Activated T-helper 1 cell treated with anti-CD3 and anti-CD28 coated beads, Interleukin-2, amount 50 U/mL, for 16 hours (primary cell): ENCODE measurements at places on chromosomes 2 and 18.

- no peak for DNase-seq
These were observed 19.0 kb downstream of the MBP start for GRCh38 chr18:77113361-77114151.

DNA sequence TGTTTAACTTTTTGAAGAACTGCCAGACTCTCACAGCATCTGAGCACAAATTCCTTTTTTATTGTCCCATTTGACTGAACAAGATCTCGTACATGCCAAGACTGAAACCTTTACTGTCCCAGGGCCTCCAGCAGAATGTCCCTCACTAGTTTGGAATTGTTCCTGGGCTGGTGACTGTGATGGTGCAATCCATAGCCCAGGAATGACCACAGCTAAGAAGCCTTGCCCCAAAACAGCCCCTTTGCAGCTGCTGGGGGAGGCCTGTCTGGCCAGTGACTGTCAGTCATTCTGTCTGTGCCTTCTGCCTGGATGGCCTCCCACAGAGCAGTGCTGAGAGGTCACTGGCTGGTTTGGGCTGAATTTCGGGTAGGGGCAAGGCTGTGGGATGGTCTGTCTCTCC lies 184.5 kb upstream of the MSH6 start:
- no peak for DNase-seq

- DNase-seq: no peak
These were observed 47.3 kb upstream of the PUM2 start for GRCh38 chr2:20397811-20398447.

GRCh38 chr2:186639939-186640338 lies 50.1 kb downstream of the ITGAV start:
- no peak for DNase-seq

DNA sequence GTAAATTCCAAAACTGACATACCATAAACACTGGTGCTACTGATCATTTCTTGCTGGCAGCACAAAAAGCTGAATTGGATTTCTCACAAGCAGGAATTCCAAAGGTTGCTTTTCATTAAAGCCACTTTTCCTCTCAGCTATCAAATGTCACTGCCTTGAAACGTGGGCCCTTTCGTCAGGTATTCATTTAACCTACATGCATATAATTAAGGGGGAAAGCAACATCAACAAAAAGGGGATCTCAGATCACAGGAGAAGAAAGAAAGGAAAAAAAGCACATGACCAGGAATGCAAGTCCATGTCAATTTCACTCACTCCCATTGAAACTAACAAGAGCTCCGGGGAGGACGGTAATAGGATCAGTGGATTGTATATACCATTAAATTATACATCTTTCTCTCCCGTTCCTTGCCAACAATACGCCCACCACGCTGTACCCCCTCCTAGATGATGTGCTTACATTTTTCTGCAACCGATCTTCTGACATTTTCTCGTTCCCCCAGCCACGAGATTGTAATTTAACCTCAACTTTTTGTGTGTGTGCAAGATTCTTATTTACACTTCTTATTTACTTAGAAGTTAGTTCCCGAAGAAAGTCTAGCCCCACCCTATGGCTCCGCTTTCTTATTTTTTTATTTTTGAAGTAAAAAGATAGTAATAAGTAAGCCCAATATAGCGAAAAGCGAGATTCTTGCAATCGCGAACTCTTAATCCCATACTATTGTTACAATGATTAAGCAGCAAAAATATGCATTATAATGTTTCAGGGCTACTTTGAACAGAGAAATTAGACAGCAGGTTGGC lies 725 bp downstream of the FIGN start:
- no peak for DNase-seq

DNA sequence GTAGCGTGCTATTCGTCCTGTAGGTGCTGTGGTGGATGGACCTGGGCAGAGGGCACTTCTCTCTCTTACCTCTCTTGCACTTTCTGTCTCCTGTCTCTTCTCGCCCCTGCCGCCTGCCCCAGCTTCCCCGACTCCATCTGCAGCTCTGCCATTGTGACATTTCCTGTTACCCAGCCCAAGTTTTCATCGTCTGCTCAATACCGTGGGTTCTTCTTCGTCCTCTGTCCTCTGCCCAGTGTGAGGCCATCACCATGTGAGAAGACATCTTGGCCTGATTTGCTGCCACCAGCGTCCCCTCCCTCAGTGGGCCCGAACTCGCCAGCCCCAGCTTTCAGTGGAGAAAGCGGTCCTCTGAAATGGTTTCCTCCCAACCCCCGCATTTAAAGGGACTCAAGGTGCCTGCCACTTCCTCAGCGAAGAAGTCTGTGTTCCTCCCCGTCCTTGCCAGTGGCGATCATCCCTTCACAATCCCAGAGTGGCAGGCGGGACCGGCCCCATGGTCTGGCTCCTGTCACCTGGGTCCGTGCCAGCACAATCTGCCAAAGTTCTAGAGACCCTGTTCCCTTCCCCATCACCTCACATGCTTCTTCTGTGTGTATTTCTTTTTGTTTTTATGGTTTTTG lies 18.0 kb downstream of the TGOLN2 start:
- no peak for DNase-seq

- DNase-seq: no peak
These were observed 886 bp downstream of the PRKCE start for GRCh38 chr2:45652090-45653031.

GRCh38 chr18:79067611-79068010 lies 1.6 kb upstream of the ATP9B start:
- no peak for DNase-seq

- no peak for DNase-seq
These were observed 386.4 kb downstream of the THSD7B start for GRCh38 chr2:137151731-137152130.

GRCh38 chr2:26486789-26487188 lies 8.9 kb upstream of the OTOF start:
- no peak for DNase-seq

DNA sequence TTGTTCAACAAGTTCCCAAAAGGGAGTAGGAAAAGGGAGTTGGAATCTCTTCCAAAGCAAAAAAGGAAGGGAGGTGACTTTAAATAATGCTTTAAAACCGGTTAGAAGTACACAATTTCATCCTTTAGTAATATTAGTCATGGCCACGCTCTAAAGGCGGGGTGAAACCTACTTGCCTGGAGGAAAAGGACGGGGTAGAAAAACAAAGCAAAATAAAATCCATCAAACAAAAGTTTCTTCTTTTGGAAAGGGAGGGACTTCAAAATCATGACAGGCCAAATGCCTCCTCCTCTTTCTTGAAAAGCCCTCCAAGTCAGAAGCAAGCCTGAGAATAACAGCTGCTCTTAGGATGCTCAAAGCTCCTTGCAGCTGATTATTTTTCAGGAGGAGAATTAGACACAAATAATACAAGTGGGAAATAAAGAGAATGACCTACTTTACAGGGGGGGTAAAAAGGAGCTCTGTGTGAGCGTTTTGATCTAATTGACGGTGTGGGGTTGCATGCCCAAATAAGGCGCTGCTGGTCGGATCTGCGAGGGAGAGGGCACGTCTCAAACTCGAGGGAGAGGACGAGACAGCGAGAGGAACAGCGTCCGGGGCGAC lies 1.8 kb upstream of the NPAS2 start:
- DNase-seq: no peak

GRCh38 chr18:50441501-50441900 lies 66.7 kb downstream of the SKA1 start:
- DNase-seq: no peak

GRCh38 chr18:37160038-37160820 lies 331.3 kb downstream of the KIAA1328 start:
- DNase-seq: no peak

DNA sequence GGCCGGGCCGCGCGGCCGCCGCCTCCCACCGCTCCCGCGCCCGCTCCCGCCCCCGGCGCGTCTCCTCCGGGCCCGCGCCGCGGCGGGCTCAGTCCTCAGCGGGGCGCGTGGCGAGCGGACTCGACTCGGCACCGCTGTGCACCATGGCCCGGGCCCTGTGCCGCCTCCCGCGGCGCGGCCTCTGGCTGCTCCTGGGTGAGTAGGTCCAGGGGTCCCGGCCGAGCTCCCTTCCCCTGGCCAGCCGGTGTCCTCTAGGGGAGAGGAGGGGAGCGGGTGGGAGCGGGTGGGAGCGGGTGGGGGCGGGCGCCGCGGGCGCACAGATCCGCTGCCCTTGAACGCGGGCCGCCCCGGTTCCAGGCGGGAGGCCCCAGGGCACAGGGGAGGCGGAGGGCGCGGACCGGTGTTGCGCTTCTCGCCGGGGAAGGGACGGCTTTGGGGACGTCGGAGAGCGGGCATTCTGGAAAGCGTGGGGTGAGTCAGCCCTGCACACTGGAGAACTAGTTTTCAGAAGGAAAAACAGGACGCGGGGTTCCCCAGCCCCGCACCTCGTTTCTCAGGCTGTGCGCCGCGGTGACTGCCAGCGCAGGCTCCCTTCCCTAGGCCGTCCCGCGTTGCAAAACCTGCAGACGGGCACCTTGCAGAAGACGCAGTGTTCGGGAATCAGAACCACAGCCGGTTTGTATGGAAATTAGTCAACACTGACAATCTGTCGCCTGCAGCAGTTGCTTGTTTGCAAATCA lies at the start of gene RAMP1:
TSS of gene RAMP1 (plus strand) at position 91 of the 740 bp plus-strand sequence. CDS start at position 144, 53 bp downstream.
- no peak for DNase-seq

DNA sequence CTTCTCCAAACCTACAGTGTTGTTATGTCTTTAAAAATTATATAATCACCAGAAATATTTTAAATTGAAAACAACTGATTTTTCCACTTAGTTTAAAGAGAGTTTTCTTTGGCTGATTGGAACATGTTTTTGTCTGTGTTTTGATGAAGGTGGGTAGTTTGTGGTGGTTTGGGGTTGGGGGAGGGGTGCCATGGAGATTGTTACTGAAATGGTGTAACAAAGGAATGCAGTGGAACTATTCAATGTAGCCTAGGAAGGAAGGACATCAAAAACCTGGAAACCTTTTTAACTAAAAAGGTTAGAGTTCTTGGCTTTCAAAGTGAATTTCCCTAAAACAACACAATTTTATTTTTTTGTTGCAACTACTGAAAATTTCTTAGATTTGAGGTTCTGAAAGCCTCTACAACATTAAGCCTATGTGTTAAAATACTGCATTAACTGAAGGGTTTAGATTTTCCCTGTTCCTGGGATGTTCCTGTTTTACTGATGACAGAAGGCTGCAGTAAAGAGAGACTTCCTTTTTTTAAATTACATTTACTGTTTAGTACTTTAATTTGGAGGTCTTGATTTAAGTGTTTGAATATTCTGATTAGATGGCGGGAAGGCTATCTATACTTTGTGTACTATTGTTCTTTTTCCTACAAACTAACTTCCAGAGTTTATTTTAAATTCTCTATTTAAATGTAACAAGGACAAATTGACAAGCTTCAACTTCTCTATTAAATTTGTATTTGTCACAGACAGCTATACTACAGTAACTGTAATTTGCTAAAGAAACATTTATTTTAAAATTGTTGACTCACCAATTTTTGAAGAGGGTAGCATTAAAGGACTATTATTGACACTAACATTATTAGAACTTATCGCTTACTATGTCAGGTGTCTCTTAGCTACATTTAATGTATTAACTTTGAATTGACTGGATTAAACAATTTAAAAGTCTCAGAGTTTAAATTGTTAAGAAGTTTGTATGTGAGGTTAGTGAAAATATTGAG lies 87.7 kb downstream of the LIMS1 start:
- DNase-seq: no peak

DNA sequence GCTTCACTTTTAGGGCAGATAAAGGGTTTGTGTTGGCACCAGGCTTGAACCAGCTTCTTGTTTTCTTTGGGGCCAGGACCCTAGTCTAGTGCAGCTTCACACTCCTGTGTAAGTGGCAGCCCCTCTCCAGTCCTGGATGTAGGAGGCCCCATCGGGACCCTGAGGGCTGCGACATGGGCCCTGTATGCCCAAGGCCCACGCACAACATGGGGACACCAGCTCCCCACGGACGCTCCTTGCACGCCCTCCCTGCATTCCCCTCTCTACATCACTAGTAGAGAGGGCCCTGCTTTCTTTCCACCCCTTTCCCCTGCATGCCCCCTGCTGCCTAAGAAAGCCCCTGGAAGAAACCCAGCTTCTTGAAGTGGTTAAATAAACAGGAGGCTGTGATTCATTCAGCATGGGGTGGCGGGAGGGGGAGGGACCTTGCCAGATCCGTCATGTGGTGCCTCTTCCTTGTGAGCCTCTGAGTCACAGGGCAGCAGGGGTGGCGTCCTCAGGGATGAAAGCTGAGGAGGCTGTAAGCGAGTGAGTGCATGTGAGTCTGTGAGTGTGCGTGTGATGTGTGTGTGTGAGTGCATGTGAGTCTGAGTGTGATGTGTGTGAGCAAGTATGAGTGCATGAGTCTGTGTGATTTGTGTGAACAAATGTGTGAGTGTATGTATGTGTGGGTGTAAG lies 42.5 kb downstream of the COPS8 start:
- DNase-seq: no peak

DNA sequence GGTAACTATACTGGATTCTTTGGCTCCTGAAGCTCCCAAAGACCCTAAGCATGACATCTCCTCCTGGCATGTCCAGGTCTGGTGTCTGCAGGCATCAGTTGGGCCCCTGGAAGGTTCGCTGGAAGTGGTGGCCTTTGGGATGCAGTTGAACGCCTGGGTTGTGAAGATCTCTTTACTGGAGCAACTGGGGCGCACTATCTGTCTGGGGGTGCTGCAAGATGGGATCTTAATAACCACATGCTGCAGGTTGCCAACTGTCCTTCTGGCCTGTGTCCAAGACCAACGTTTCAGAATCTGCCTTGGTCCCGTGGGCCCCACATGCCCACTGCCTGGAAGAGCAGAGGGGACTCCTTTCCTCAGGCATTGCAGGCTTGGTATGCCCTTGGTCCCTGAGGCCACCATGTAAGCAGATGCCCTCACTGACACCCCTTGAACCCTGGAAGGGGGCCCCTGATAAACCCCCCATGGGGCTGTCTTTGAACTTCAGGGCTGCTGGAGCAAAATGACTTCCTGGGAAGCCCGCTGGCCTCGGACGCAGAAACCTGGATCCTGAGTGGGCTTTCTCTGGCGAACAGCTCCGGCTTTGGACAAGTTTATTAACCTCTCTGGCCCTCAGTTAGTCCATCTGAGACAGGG lies 101.9 kb downstream of the TWIST2 start:
- DNase-seq: no peak

DNA sequence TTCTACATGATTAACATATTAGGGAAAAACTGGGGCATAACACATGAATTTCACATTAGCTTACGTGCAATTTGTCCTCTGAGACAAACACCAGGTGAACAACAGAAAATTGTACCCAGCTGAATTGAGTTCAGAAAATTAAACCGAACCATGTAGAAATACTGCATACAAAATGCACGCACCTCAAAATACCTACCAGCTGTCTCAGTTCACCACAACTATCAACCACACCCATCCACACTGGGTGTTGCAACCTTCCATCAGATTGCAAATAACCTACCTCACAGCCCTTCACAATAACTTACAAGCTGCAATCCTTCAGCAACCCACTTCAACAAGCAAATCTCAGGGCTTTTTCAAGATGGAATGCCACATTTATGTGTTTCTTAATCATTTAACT lies 55.9 kb downstream of the UNC50 start:
- DNase-seq: peak; percentile 33
